ENCODE measurements at places on chromosomes 16 and 17.

GRCh38 chr17:80773243-80773991 is 218.2 kb upstream of the CHMP6 start:
- DNase-seq: no peak

- DNase-seq: no peak
Observed at GRCh38 chr16:10927497-10928112, 14.7 kb downstream of the DEXI start.

DNA sequence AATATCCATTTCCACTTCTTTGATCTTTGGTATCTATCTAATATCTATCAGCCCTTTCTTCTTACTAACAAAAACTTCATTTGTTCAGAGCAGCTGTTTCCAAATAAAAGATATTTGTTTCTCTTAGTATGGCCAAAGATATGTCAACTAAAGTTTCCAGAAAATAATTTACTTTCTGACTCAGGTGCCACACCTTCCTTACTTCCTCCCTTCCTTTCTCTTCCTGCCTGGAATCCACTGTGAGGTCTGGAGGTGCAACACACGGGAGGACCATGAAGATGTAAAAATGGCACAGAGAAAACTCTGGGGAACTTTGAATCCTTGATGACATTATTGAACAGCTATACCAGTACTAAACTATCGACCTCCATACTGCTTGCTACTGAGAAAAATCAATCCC is 14.0 kb downstream of the MED13 start:
- no peak for DNase-seq

DNA sequence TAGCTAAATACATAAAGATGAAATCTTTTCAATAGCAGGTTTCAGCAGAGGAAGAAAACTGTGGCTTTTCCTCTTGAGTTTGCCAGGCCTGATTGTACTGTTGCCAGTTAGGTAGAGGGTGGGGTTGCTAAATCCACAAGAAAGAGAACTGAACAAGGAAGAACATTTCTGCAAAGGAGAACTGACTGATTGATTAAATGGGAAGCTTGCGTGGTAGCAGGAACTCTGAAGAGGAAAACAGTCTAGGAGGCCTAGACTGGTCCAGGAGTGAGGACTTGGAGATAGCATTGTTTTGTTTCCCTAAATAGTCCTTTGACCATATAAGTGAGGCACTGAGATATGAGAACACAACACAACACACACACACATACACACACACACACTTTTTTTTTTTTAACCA is 18.8 kb downstream of the LRRC36 start:
- no peak for DNase-seq

DNA sequence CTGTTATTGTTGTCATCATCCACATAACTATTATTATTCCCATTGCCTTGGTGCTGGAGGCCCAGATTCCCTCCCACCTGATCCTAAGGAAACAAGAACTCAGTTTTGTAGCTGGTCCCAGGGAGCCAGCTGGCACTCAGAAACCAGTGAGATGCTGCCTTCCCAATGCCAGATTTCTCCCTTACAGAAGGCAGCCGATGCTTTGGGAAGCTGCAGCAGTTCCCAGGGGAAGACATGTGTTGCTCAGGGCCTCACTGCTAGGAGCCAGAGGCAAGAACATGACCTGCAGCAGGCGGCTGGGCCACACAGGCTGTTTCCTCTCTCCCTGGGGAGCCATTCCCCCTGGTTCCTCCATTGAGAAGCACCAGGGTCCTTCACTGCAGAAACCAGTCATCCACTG is 59.9 kb upstream of the GRIN2A start:
- DNase-seq: no peak
